ENCODE measurements at places on chromosomes 7 and 10. TPM values are rescaled to one million over a fixed set of nuclear protein-coding genes. Genes with fewer than 3 reads are reported as not detected.

The TRIL gene
- total RNA-seq, result 0.92 TPM

The LIPN gene
- total RNA-seq, result not detected

The OGDHL gene
- total RNA-seq, result 0.45 TPM

The MBL2 gene
- total RNA-seq, result not detected

The SOSTDC1 gene
- not detected for total RNA-seq

The GPR141 gene
- not detected for total RNA-seq

The CALML5 gene
- total RNA-seq, result not detected

The ZC3HAV1L gene
- not detected for total RNA-seq

The IL6 gene
- 0.45 TPM for total RNA-seq

The DNAJC12 gene
- 10.2 TPM for total RNA-seq

The CFAP69 gene
- total RNA-seq, result 0.55 TPM

The FOXK1 gene
- total RNA-seq, result 77.9 TPM

The TRIM50 gene
- total RNA-seq, result not detected

The SUV39H2 gene
- 9.2 TPM for total RNA-seq

The ECHDC3 gene
- total RNA-seq, result 5.7 TPM

The TMEM209 gene
- total RNA-seq, result 13.2 TPM

The AQP1 gene
- total RNA-seq, result 18.0 TPM

The CYP2C19 gene
- total RNA-seq, result 0.12 TPM

The CALML3 gene
- total RNA-seq, result not detected

The PTPRE gene
- 3.1 TPM for total RNA-seq

The HOXA7 gene
- total RNA-seq, result not detected

The COL17A1 gene
- total RNA-seq, result not detected

The NPY4R gene
- total RNA-seq, result 0.30 TPM

The AGAP9 gene
- total RNA-seq, result 5.4 TPM

The UNCX gene
- not detected for total RNA-seq

The SEMA3E gene
- total RNA-seq, result 5.1 TPM
